ENCODE measurements at places on chromosomes 16 and 17.

- DNase-seq, result no peak
Measured at GRCh38 chr16:75948886-75949285, 222.6 kb upstream of the CPHXL start.

DNA sequence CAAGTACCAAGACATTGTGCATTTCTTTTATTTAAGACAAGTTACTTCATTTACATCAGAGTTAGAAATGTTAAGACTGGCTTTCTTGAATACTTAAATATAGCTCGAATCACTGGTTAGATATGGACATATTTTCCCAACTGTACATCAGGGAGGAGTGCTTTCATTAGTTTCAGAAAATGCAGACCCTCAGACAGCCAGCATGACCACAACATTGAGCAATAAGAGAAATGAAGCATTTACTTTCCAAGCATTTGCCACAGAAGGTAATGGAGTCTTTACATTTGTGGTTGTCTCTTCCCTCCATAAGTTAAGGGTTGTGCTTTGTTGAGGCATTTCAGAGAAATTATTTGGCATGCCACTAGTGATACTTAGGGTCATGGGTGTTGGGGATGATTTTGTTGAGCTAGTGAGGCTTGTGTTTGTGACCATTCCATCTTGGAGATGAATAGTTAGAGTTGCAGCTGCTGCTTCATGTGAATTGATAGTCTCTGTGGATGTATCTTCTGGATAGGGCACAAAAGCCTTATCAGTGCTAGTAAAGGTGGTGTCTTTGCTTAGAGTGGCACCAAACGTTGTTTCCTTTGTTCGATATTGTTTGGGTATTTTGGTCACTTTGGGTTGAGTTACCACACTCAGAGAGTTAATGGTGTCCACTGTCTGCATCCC lies 2.1 kb downstream of the OMG start:
- no peak for DNase-seq

- DNase-seq, result peak; percentile 85
Measured at GRCh38 chr17:78818932-78819331, 21.7 kb downstream of the USP36 start.

DNA sequence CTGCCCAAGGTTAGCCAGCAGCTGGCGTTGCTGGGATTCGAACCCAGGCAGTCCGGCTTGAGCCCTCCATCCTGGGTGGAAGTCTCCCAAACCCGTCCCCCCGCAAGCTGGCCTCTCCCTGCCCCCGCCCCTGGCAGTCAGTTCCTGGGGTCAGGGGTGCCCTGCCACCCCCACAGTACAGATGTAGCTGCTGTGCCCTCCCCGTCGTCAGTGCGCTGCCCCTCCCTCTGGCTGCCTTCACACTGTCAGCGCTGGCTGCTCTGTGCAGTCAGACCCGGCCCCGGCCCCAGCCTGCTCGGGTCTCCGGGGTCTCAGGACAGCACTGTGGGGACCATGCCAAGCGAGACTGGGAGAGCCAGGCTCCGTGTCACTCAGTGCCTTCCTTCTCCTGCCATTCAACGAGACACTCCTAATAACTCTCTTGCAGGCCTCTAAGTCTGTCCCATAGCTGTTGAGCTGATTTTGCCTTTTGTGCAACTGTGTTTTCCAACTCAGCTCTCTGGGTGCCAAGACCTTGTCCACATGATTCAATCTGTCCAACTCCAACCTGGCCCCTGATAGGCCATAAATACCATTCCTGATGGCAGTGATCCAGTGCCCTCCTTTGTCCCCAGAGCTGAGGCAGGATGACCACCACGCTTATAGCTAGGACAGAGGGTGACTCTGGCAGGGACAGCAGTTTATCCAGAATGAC lies 55.5 kb upstream of the IL34 start:
- DNase-seq, result no peak

- DNase-seq, result no peak
Measured at GRCh38 chr17:3719265-3719664, 4.4 kb upstream of the HASPIN start.

- no peak for DNase-seq
Measured at GRCh38 chr17:33178681-33179080, 114.4 kb downstream of the ASIC2 start.

- DNase-seq, result no peak
Measured at GRCh38 chr16:69188236-69188549, 1.2 kb downstream of the SNTB2 start.

- no peak for DNase-seq
Measured at GRCh38 chr16:68636818-68637217, 8.3 kb upstream of the CDH3 start.

GRCh38 chr17:73027130-73027741 lies 65.3 kb downstream of the SLC39A11 start:
- no peak for DNase-seq

DNA sequence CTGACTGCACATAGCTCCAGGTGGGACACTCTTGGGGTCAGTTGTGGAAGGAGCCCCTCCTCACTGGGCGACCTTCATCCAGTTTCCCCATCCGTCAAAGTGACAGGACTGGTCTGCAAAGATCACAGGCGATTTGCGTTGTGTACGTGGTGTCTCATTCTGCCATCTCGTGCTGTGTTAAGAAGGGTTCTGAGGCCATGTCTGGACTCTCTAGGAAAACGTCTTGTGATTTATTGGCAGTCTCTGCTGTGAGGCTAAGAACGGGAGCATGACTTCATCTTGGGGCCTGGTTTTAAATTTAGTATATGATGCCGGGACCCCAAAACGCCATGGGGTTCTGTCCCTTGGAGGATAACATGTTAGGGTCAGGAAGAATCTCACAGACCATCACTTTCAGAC lies 65.2 kb upstream of the CIBAR2 start:
- no peak for DNase-seq

GRCh38 chr16:48559462-48560211 lies 50.3 kb downstream of the N4BP1 start:
- no peak for DNase-seq

DNA sequence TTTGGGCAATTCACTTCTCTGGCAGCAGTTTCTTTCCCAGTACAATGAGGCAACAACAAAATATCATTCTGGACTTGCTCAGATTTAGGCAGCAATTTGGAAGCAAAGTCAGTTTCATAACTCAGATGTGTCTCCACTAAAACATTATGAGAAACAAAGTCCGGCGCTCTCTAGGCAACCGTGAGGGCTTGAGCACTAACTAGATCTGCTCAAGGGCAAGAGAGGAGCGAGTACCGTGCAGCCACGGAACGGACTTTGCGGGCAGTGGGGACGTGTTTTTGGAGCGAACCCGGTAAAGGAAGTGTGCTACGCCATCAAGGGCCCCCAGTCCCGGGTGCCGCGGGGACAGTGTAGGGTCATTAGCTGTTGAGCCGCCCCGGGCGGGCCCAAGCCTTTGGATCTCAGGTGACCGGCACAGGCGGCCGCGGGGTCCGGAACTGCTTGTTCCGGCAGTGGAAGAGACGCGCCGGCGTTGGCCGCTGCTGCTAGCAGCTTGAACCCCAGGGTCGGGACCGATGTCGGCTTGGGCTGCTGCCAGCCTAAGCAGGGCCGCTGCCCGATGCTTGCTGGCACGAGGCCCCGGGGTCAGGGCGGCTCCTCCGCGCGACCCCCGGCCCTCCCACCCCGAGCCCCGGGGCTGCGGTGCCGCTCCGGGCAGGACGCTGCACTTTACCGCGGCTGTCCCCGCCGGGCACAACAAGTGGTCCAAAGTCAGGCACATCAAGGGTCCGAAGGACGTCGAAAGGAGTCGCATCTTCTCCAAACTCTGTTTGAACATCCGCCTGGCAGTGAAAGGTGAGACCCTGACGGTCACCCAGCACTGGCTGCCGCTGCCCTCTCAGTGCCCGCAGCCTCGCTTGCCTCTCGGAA lies at the start of gene TACO1:
TSS of gene TACO1 (plus strand) at position 327 of the 870 bp plus-strand sequence. CDS start at position 516, 189 bp downstream.
- peak; percentile 65 for DNase-seq

- DNase-seq, result no peak
Measured at GRCh38 chr16:15507959-15508627, 73.7 kb downstream of the BMERB1 start.

GRCh38 chr17:2883544-2884213 lies 87.4 kb downstream of the RAP1GAP2 start:
- no peak for DNase-seq

GRCh38 chr16:87390641-87391323 lies 1.4 kb upstream of the MAP1LC3B start:
- DNase-seq, result no peak

- no peak for DNase-seq
Measured at GRCh38 chr16:89733792-89734191, 12.5 kb downstream of the ZNF276 start.

GRCh38 chr17:30520882-30521281 lies 43.7 kb downstream of the GOSR1 start:
- DNase-seq, result no peak

- no peak for DNase-seq
Measured at GRCh38 chr17:65345261-65346005, 208.3 kb downstream of the RGS9 start.

DNA sequence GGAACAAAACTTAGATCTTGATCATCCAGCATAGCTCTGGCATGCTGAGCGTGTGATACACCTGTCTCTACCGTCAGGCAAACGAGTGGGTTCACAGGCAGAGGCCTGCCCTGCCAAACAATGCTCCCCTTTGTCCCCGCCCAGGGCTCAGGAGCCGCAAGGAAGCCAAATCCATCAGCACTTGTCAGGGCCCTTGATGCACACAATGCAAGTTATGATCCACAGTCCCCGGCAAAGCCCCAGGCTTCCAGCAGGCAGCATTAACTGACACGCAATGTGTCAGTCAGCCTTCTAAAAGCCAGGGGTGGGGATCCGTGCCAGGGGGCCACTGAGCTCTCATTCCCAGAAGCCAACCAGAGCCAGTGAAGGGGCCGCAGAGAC lies 460.9 kb downstream of the SLC39A11 start:
- no peak for DNase-seq

GRCh38 chr17:53722407-53722806 lies 100.3 kb upstream of the KIF2B start:
- DNase-seq, result no peak

DNA sequence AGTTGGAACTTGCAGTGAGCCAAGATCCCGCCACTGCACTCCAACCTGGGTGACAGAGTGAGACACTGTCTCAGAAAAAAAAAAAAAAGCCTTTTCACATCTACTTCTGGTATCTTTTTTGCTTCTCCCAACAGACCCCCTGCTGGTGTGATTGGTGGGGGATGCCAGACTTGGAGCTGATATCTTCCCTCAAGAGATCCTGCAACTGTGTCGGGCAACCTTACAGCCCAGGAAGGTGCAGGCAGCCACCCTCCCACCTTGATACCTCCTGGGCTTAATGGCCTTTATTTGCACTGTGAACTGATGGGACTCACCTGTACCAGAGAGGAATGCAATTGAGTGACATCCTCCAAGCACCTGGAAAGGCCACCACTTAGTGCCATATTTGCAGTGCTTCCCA lies 142.3 kb downstream of the RGS9 start:
- DNase-seq, result no peak

DNA sequence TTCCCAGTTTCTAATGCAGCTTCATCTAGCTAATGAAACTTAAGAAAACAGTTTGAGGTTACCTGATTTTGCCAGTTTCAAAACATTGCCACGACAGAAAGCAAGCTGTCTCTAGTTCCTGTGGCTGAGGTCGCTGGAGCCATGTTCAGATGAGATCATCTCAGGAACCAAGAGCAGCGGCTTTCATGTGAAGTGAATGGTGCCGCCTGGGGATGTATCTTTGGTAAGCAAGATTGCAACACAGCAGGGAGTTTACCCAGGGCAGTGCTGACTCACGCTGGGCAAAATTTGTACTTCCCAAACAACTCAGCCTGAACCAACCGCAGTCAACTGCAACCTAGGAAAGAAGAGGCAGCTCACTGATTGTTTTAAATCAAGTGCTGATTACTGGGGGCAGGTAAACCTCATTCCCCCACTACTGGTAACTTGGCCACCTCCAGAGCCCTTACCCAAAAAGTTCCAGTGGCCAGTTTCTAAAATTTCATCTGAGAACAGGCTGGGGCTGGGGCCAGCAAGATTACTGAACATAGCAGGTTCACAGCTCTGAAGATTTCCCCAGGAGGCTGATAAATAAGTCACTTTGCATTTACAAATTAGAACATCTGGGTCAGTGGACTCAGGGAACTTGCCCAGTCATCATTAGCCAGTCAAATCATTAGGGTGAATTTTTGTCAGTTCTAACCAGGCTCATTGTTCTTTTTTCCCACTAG lies at the start of gene RFFL:
TSS of gene RFFL (minus strand) at position 194 of the 710 bp plus-strand sequence. CDS start 37,154 bp downstream, outside the sequence.
- DNase-seq, result peak; percentile 97

GRCh38 chr16:76696876-76697275 lies 419.7 kb downstream of the CNTNAP4 start:
- DNase-seq, result no peak

GRCh38 chr17:43588664-43589435 lies 42.7 kb upstream of the ETV4 start:
- DNase-seq, result no peak

DNA sequence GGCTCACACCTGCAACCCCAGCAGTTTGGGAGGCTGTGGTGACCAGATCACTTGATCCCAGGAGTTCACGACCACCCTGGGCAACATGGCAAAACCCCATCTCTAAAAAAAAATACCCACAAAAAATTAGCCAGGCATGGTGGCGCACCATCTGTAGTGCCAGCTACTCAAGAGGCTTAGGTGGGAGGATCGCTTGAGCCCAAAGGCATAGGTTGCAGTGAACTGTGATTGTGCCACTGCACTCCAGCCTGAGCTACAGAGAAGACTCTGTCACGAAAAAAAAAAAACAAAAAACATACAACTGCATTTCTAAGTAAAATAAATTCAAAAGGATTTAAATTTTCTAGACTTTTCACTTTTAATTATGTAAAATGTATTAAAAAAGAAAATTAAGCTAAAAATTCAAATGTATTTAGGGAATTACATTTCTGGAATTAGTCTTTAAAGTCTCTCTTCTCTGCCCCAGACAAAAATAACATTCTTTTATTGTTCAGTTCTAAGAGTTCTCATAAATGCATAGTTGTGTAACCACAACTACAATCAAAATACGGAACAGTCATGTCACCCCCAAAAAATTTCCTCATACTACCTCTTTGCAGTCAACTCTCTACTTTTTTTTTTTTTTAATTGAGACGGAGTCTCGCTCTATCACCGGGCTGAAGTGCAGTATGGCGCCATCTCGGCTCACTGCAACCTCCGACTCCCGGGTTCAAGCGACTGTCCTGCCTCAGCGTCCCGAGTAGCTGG lies 14.1 kb downstream of the FAM222B start:
- DNase-seq, result no peak

DNA sequence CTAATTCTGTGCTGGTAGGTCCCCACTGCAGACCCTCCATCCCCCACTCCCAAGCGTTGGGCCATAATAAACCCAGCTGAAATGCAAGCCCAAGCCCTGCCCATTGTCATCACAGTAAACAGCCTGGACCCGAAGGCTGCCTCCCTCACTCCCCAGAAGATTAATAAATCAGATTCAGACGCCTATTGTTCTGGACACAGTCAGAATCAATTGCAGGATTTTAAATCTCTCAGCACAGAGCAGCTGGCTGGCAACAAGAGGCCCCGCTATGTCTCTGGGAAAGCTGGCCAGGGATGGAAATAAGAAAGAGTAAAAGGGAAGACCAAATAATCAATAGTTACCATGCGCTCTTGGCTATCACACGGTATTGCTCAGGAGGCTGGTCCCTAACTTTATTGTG lies 93.9 kb downstream of the C17orf67 start:
- DNase-seq, result no peak

All from CD4-positive, alpha-beta memory T cell (primary cell).